ENCODE measurements at places on chromosomes 3 and 15.

DNA sequence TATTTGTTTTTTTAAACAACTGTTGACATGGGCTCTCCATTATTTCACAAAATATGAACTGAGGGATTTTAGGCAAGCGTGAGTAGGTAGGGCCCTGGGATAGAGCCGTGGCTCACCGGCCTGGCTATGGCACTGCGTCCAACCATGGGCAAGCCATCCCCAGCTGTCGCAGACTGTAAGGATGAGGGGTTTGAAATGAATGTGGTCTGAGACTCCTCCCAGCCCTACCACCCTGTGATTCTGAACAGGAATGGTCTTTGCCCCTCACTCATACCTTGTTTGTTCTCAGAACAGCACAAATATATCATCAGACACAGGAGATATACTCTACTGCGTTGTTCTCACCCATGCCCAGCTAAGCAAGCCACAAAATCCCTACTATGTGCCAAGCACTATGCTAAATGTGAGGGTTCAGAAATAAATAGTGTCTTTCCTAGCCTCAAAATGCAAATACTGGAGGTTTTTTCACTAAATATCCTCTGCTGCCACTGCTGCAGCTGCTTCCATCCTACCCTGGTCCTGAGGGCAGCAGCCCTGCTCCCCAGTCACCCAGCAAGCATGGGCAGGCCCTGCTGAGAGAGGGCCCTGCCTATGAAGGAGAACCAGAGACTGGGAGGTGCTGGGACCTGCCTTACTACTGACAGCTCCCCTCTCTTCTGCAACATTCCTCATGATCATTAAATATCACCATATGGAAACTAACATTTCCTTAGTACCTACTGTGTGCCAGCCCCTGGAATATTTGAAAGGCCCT, 102.8 kb downstream of the XXYLT1 start:
- DNase-seq: no peak

GRCh38 chr15:39471785-39472574, 108.9 kb upstream of the THBS1 start:
- DNase-seq: no peak

DNA sequence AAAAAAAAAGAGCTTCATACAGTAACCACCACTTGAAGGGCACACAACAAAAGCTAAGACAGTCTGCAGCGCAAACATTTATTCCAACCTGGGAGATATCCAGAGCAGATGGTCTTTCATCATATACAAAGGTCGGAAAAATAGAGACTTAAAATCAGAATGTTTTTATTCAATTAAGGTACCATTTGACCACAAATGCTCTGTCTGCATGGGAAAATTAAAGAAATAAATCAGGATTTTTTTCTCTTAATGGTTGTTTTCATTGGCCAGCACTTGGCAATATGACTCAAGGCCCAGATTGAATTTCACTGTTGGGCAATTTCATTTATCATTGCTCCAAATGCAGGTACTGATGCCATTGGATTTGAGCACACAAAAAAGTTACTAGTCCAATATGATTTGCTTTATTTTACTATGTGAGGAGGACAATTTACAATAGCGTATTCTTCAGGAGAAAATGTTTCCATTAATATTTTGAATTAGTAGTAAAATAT, 145.9 kb upstream of the AGTR1 start:
- DNase-seq: no peak

DNA sequence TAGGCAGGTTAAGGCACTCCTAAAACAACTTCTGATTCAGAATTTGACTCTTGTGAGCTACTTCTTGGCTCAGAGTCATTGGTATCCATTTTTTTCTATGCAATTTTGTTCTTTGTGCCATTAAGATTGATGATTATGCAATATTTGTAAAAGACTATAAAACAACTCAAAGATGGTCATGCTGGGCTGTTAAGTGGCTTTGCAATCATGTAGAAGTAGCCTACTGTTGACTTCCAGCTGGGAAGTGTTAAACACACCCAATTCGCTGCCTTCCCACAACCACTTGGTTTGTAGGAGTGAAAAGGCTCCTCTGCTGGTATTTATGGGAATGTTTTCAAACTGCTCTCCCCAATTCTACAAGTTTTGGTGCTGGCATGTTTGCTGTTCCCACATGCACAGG, 74.7 kb upstream of the COL6A6 start:
- no peak for DNase-seq

DNA sequence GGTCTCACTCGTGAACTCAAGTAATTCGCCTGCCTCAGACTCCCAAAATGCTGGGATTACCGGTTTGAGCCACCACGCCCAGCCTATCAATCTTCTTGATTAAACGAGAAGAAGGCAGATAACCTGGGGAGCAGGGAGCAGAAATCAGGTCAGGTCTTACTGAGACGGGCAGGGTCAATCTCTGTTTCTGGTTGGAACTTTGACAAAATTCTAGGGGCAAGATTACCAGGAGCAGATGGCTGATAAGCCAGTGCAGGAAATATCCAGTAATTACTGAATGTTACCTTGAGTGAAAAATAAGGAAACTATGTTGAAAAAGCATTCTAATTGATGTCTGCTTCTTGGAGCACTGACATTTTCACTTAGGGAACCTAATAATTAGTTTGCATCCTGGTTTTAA, 24.4 kb upstream of the GOLM2 start:
- DNase-seq: no peak

GRCh38 chr15:38153781-38154180, 98.9 kb upstream of the SPRED1 start:
- DNase-seq: no peak

GRCh38 chr3:184237807-184238206, 8.4 kb downstream of the VWA5B2 start:
- DNase-seq: no peak

DNA sequence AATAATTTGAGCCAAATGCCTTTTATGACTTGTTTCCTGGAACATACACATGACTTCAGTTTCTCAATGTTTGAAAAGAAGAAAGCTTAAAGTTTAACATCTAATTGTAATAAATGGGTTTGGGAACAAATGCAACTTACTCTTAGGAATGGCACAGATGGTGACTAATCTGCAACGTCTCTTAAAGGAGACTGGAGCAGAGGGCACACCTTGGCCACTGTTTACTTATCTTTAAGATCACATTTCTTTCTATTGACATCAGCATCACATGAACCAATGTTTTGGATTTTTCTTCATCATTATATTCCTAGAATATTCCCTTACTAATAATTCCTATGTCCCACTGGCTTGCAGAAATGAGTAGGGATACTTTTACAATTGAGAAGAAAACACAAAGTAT, 229.5 kb downstream of the CHL1 start:
- DNase-seq: no peak
